Stimulated activated CD4-positive, alpha-beta T cell treated with anti-CD3 and anti-CD28 coated beads, Interleukin-12 subunit alpha, Interleukin-12 subunit beta, amount 100 ng/mL, for 48 hours (primary cell): ENCODE measurements at places on chromosomes 12 and 14.

DNA sequence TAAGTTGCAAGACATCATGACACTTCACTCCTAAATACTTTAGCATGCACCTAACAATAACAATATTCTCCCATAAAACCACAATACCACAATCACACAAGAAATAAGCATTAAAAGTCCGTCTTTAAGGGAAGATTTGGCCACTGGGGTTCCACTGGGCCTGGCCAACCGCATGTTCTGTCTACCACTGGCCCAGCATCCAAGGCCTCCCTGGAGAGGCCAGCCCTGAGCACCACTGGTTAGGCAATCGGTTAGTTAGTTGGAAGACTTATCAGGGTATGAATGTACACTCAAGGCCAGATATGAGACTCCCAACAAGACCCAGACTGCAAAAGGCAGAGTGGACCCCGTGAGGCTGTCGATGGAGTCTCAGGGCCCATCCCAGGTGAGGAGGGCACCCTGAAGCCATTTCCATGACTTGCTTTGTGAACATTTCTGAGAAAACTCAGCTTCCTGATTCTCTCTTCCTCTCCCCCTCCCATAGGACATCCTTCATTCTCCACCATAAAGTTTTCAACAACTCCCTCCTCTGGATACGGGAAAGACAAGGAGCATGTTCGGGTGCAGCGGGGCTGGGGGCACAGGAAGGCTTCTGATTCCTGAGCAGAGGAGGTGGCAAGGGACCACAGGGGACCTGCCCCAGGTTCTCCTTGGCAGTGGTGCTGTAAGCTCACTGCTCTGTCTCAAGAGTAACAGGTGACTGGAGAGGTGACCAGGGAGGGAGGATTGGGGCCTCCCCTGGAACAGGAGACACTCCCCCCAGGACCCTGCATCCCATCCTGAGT is 5.9 kb downstream of the PXN start:
- no peak for DNase-seq

- no peak for DNase-seq
These were observed 92.9 kb downstream of the SPTSSA start for GRCh38 chr14:34368971-34369647.

- no peak for DNase-seq
These were observed 31.3 kb upstream of the ISM2 start for GRCh38 chr14:77529963-77530362.

DNA sequence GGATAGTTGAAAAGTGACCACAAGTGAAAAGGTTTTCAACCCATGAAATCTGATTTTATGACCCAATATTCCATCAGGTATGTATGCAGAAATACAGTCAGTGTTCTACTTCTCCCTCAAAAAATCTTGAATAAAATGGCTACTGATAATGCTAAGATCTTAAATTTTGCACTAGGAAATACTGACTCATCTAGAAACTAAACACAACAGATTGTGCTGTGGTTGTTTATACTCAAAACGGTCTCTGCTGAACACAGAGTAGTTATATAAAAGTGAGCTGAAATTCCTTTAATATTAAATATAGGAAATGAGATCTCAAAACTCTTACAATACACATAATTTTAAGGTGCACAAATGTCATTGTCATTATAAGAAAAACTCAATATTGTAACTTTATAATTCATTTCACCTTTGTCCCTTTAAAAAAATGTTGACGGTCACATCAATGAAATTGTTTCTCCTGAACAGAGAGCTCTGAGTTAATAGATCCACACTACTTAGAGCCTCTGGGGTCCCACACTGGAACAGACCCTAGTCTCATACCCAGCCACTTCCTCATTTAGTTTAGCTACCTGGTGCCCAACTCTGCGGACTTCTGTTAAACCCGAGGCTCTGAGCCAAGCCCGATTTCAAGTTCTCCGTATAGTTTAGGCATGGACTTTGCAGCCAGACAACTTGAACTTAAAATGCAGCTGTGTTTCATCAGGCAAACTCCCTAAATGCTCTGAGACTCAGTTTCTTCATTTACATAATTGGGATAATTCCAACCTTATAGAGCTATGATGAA is 9.3 kb downstream of the COCH start:
- no peak for DNase-seq

DNA sequence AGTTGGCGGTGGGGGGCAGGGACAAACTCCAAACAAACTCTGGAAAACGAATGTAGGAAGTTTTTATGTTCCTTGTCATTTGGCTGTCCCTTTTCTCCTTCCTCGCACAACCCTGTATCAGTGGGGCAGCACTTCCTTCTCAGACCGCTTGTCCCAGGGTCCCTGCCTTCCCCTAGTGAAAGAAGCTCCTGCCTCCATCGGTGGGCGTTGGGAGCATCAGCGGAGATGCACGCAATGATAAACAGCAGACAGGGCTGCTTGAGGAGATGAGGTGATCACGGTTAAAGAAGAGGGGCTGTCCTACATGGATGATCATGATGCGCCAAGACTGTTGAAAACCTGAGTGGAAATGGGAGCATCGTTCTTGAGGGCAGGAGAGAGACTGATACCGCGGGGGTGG is 620 bp downstream of the C1S start:
- no peak for DNase-seq

DNA sequence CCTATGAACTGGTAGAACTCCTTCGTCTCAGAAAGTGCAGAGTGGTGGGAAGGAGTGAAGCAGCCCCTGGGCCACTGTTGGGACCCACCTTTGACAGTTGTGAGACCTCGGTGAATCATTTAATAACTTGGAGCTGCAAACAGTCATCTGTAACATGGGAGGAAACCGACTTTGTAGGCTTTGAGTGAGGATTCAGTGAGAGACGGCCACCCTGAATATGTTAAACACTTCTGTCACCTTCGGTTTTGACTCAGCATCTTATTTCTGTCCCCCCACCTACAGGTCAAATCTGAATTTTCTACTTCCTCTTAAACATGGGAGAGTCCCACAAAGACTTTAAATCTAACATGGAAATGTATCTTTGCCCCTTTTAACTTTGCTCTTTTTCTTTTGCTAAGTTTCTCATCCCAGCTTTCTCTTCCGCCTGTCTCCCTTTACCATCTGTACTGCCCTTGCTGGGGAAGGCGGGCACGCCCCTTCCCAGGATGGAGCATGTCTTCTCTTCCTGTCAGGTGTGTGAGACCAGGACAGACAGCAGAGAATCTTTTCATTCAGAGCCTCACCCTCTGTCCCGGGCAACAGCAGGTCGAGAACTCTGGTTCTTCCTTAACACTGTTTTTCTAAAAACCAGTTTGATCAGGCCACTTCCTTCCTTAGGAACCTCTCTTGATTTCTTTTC is 37.1 kb downstream of the ZC3H14 start:
- peak; percentile 35 for DNase-seq

GRCh38 chr12:47349137-47350061 is 269.6 kb upstream of the AMIGO2 start:
- DNase-seq, result no peak

DNA sequence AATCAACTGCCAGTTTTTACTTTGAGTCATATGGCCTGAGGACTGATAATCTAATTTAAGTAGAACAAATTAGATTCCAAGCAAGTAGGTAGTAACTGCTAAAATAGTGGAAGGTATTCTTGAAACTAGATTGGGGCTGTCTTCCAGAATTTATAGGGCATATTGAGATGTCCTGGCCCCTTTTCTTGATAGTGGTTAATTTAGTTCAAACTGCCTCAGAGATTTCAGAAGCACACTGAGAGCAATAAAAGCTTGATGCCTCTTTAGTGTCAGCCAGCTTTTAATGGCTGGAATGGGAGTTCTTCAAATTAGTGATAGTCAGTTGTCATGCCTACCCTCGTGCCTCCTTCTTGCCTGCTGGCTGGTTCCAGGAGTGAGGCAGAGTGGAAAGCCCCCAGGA is 120.5 kb downstream of the AKAP6 start:
- DNase-seq, result no peak

- peak; percentile 47 for DNase-seq
These were observed 30.3 kb downstream of the CD9 start for GRCh38 chr12:6230321-6231110.

GRCh38 chr14:59363531-59364226 is 101.5 kb downstream of the GPR135 start:
- DNase-seq, result no peak

DNA sequence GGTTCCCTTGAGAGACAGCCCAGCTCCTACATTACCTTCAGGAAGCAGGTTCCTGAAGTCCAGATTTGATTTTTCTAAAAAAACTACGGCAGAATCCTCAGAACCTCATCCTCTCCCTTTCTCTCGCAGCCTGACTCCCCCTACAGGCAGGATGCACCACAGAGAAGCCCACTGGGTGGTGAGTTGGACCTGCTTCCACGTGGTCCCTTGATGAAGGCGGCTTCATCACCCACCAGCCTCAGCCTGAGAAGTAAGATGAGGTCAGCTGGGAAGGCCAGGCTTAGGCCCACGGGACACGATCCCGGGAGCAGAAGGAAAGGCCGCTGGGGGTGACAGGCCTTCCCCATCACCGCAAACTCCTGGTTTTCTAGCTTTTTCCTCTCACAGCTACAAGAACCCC is 83.0 kb downstream of the ACTN1 start:
- no peak for DNase-seq

GRCh38 chr12:57545809-57546437 is 1.1 kb downstream of the DCTN2 start:
- no peak for DNase-seq

- DNase-seq, result no peak
These were observed 190.5 kb downstream of the DACT1 start for GRCh38 chr14:58828298-58828697.

- DNase-seq, result no peak
These were observed 13.6 kb upstream of the PLEK2 start for GRCh38 chr14:67425608-67426007.

- DNase-seq, result no peak
These were observed 418.2 kb downstream of the FLRT2 start for GRCh38 chr14:85948153-85948552.

DNA sequence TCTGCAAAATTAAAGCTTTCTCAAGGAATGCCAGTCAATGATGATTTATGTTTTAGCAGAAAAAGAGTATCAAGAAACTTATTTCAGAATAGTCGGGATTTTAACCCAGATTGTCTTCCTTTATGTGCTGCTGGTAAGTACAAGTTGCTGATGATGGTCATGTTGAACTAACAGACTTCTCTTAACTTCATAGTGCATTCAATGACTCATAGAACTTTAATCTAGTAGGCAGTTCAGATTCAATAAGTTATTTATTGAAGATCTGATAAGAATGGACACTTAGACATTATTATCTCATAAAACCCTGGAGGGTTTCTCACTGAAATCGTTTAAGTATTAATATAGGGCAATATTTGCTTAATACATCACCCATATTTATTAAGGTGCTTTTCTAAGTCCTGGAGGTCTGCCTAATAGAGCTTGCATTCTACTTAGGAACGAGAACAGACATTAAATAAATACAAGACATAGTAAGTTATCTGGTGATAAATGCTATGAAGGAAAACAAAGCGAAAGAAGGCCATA is 33.8 kb downstream of the TOGARAM1 start:
- no peak for DNase-seq

DNA sequence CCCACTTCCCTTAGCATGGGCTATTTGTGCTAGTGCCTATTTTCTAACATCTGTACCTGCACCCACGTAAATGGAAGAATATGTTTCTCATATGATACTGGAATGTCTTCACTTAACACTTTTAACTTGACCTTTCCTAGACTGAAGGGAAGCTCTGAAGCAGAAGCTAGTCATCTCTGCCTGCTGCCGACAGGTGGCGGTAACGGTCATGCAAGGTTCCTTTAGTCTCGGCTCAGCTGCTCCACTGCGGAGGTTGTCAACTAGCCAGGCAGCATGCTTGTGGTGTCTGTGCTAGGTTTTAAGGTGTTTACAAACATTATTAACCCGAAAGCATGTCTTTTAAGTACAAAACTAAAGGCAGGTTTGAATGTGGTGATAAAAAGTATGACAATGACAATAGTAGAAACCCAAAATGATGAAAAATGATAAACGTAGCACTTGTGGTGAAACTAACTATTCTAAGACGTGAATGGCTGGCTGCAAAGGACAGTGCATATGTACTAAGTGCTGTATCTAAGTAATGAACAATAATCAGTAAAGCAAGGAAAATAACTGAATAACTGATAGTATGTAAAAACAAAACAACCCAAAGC is 117.2 kb downstream of the GRIN2B start:
- DNase-seq, result peak; percentile 42

- DNase-seq, result no peak
These were observed 10.2 kb upstream of the LRRC10 start for GRCh38 chr12:69620921-69621320.

GRCh38 chr12:111685322-111685810 is 390 bp downstream of the BRAP start:
- DNase-seq, result peak; percentile 5

- DNase-seq, result no peak
These were observed 181.6 kb downstream of the GRIP1 start for GRCh38 chr12:66497008-66497897.

DNA sequence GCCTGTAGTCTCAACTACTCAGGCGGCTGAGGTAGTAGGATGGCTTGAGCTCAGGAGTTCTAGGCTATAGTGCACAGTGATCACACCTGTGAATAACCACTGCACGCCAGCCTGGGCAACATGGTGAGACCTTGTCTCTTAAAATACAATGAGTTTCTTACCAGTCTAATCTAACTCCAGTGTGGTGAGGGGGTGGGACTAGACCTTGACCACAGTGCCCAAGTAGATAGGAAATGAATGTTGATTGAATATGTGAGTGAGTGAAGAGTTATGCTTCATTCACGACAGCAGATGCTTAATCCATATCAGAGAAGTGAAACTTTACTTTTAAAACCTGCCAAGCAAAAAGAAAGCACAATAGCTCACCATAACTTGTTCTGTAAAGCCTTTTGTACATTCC is 11.2 kb upstream of the AK7 start:
- DNase-seq, result no peak

- no peak for DNase-seq
These were observed 2.3 kb downstream of the LRRC74A start for GRCh38 chr14:76828339-76829012.

DNA sequence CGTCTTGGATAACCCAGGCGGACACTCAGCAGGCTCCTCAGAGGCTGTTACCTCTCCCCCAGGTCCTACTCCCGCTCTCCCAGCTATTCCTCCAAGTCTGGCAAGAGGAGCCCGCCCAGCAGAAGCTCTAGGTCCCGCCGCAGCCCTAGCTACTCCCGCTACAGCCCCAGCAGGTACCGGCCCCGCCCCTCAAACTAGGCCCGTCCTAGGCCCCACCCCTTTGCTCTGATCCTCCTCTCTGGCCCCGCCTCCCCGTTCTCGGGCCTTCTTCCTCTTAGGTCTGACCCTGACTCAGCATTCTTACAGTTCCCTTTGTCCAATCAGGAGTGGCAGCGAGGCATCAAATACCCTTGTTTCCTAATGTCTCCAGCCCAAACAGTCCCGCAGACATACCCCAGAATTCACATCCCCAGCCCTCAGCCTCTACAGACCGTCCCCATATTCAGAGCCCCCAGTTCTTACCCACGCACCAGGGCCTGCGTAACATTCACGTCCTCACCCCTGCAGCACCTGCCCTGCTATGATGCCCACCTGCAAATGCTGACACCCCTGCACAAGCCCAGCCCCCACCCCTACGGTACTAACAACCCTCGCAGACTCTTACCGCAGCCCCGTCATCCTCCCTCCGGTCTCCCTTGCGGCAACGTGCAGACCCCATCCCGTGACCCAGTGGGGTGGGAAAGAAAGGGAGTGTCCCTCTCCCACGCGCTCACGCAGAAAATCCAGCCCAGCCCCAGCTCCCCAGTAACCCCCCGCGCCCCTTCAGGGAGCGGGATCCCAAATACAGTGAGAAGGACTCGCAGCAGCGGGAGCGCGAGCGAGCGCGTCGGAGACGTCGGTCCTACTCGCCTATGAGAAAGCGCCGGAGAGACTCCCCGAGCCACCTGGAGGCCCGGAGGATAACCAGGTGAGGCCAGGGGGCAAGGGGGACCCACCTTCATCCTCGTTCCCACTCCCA is 25.0 kb upstream of the HSPB8 start:
- DNase-seq, result no peak

- DNase-seq, result no peak
These were observed 189.5 kb upstream of the HMGA2 start for GRCh38 chr12:65634626-65635331.
